ENCODE measurements at places on chromosomes 16 and 17.
A peak's percentile ranks its signal among the peaks of the same experiment; 100 is the strongest.

- no peak for DNase-seq
Measured at GRCh38 chr17:76700270-76700616, 10.5 kb downstream of the MXRA7 start.

- DNase-seq = no peak
Measured at GRCh38 chr16:87074641-87075318, 242.4 kb downstream of the C16orf95 start.

GRCh38 chr17:77763023-77763422, 195.5 kb upstream of the TNRC6C start:
- no peak for DNase-seq

DNA sequence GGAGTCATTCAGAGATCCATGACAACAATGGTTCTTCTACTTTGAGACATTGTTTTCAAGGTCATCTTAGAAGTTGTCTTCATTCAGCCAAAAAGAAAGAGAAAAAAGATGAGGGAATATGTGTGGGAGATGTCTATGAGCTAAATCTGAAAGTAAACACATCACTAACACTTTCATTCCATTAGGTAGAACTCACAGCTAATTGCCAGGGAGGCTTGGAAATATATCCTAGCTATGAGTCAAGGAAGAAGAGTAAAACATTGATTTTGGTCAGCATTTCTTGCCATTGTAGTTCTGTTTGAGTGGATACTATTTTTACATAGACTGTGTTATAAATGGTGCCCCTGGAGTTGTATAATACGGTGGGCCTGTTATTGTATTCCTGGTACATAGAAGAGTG, 316.4 kb upstream of the MYOCD start:
- no peak for DNase-seq

DNA sequence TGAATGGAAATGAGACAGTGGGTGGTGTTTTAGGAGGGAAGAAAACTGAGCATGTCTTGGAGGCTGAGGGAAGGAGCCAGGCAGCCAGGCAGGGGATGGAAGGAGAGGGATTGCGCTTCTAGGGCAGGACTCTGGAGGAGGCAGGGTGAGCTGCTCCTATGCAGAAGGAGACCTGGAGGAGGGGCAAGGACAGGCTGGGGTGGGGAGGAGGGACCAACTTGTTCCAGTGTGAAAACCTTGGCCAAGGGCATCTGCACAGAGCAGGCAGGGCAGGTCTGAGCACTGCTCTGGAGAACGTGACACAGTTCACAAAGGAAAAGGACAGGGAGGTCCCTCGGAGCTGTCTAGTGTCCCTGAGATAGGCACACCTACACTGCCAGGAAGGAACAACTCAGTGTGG, 5.5 kb downstream of the GALK1 start:
- no peak for DNase-seq

- no peak for DNase-seq
Measured at GRCh38 chr17:50920041-50920410, 53.9 kb upstream of the TOB1 start.

- DNase-seq = no peak
Measured at GRCh38 chr16:49704586-49705155, 151.2 kb downstream of the ZNF423 start.

GRCh38 chr16:54287131-54288029, 793 bp upstream of the IRX3 start:
- no peak for DNase-seq

- DNase-seq = no peak
Measured at GRCh38 chr17:79788989-79789942, 7.6 kb downstream of the CBX8 start.

DNA sequence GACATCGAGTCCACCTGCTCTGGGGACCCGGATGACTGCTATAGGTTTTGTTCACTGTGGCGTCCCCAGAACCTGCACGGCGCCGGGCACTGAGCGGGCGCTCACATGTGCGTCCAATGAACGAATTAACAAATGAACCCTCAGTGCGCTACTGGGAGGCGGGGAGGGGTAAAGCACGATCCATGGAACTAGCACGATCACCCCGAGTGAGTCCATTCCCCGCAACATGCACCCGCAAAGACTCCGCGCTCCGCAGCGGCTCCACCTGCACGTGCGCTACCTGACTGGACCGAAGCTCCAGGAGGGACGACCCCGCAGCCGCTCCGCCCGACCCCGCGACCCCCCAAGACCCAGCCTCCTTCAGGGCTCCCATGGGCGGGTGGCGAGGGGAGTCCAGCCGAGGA, 491 bp downstream of the TRAP1 start:
- peak; percentile 40 for DNase-seq

- DNase-seq = no peak
Measured at GRCh38 chr16:56841659-56842058, 23.3 kb upstream of the SLC12A3 start.

GRCh38 chr17:44655983-44656710, at the start of gene MEIOC:
TSS of gene MEIOC (plus strand) at chr17:44656468. CDS start at chr17:44656614, 146 bp downstream.
- peak; percentile 33 for DNase-seq

DNA sequence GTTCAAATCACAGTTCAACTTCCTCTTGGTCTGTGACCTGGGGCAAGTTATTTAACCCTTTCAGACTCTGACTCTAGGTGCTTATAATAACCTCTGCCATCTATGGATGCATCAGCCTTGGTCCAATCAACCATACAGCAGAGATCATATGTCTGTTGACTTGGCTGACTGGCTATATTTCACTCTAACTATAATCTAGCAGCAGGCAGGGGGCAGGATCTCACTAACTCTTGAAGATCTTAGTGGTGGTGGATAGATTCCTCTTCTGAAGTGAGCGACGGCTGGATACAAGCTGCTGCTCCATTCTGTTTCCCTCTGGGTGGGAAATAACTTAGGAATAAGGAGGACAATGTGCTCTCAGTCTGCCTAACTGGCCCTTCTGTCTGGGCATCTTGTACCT, 146.6 kb downstream of the SKAP1 start:
- DNase-seq = no peak

All from stimulated activated CD4-positive, alpha-beta T cell treated with anti-CD3 and anti-CD28 coated beads, Interleukin-4, amount 100 ng/mL, for 24 hours (primary cell).